ENCODE measurements at places on chromosomes 2 and 18.
A peak's percentile ranks its signal among the peaks of the same experiment; 100 is the strongest.

- DNase-seq = no peak
Observed at GRCh38 chr2:236483102-236483501, 86.5 kb upstream of the ACKR3 start.

DNA sequence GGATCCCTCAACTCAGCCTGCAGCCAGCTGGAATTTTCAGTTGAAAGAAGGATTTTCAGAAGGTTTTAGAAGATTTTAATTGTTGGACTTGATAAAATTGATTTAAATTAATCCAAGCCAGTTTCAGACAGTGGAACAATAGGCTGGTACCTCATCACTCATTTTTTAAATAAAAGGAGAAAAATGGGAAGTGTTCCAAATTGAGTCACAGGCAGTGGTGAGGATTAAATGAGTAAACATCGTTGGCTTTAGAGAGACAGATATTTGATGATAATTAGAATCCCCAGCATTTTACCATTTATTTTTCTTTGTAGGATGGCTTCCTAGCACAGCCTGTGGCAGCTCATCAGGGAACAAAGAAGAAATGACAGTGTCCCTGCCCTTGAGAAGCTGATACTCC, 7.4 kb downstream of the CXCR4 start:
- no peak for DNase-seq

- no peak for DNase-seq
Observed at GRCh38 chr2:42969231-42970150, 177.1 kb upstream of the HAAO start.

DNA sequence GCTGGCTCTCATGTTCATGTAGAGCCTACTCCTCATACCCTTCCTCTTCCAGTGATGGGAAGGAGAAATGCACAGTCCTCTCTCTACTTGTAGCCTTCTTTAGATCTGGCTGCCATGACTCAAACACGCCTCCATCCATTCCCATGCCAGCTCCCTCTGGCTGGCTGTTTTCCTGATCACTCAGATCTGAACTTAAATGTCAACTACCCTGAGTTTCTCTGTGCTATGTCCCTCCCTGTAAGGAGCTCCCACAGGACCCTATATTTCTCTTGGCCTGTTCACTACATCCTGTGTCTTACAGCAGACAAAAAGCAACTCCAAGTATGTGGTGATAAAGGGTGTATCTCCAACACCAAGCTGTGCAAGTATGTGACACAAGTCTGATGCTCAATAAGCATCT, 152.4 kb downstream of the TCF4 start:
- no peak for DNase-seq

GRCh38 chr18:22542406-22542835, 124.7 kb upstream of the CTAGE1 start:
- no peak for DNase-seq

DNA sequence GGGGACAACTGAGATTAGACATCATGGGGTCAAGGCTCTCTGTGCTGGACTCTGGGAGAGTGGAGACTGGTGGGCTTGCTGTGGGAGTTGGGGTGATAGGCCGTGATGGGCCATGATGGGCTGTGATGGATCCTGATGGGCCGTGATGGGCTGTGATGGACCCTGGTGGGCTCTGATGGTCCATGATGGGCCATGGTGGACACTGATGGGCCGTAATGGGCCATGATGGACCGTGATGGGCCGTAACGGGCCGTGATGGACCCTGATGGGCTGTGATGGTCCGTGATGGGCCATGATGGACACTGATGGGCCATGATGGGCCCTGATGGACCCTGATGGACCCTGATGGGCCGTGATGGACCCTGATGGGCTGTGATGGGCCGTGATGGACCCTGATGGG, 18.5 kb downstream of the LPIN1 start:
- DNase-seq = no peak

- DNase-seq = peak; percentile 27
Observed at GRCh38 chr2:48356701-48357325, 173.1 kb upstream of the STON1 start.

DNA sequence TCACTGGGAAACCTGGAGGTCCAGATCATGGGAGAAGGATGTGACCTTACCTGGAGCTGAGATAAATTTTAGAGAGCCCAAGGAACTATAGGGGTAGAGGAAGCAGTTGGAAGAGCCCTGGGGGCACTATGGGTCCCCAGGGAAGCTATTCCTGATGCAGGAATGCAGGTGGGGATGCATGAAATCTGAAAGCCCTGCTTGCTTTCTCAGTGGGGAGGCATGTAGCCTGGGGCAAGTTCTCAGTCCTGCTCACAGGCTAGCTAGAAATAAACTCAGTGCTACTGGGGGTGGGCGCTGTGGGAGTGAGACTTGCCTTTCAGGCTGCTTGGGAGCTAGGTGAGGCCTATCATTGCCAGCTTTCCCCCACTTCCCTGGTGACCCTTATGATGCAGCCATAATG, 499.7 kb downstream of the PTH2R start:
- DNase-seq = no peak

DNA sequence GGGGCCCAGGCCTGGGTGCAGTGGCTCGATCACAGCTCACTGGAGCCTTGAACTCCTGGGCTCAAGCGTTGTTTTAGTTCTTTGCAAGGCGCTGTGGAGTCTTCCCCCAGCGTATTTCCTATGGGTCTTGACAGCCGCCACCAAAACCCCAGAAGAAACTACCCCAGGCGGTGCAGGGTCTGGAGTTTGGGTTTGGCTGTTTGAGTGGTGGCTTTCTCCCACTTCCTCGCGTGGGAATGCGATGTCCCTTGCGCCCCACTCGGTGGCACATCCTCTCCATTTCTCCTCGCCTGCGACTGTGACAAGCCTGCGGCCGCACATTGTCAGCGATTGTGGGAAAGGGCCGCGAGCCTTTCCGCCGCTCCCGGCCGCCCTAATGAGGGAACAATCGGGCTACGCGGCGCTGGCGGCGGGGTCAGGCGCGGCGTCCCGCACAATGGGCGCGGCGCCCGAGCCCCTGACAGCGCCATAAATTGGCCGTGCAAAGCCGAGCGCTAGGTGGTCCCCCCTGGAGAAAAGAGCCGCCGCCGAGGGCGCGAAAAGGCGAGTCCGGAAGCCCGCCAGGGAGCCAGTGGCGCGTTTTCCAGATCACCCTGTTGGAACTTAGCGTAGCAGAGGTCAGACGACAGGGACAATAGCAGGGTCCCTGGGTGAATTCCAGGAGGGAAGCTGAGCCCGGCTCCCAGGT, 194.9 kb upstream of the POU3F3 start:
- DNase-seq = no peak

DNA sequence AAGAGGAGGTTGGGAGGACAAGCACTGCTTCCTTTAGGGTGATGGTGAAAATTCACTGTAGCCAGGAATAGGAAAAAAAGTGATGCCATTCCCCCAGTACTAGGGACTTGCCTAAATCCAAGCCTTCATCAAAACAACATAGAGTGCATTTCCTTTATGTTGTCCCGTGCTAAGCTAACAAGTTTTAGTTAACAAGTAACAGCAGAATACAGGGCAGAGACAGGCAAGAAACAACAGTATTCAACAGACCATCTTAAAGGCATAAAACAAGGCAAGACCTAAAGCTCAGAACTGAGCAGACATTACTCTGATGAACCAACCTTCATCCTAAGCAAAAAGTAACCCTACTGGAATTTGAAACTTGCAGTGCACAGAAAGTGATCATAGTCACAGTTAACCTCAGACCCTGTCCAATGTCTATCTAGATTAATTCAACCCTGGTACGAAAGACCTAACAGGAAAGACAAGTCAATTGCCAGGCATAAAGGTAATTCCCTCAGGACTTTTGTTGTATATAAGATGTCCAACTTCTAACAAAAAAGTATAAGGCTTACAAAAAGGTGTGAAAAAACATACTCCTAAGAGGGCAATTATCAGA, 34.4 kb upstream of the GALNT1 start:
- no peak for DNase-seq

DNA sequence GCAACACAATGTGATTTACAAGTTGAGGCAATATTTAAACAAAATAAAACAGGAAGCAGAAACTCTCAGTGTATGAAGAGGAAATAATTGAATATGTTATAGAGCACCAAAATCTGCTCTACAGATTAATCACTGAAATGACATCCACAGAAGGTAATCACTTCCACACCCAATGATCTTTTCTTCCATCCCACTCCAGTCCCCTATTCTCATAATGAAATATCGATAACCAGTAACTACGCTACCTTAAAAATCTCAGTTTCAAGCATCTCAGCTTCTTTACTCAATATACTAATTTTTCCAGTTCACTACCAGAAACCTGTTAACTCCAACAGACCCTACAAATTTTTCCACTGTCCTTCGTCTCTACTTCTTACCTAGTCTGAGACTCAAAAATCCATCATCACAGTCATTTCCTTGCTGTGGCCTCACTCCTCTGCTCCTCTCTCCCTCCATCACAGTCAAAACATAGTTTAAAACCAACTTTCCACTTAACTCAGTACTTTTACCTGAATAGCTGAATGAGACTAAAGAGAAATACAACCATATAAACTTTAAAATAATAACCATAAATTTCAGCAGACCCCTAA, 67.1 kb downstream of the MEMO1 start:
- no peak for DNase-seq

DNA sequence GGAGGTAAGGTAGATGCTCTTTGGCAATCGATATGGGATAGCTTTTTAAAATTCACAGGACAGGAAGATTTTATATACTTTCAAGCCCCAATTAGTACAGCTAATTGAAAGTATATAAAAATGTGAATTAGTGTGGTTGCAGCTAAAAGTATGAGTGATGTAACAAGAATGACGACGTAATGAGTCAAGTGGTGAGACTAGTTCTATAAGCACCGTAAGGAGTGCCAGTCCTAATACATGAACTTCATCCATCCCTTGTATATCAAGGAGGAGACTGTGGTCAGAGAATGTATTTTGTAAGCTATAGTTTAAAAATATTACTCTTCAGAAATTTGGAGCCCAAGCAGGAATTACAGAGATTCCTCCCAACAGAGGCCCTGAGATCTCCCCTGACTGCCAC, 25.8 kb downstream of the DNAJC27 start:
- DNase-seq = no peak

- peak; percentile 25 for DNase-seq
Observed at GRCh38 chr2:211455216-211455841, 898.9 kb downstream of the CPS1 start.

- no peak for DNase-seq
Observed at GRCh38 chr2:19021100-19021476, 337.3 kb downstream of the OSR1 start.

- no peak for DNase-seq
Observed at GRCh38 chr2:42169874-42170521, 845 bp downstream of the EML4 start.

- DNase-seq = no peak
Observed at GRCh38 chr2:102321941-102322719, 10.8 kb downstream of the IL1RL1 start.

GRCh38 chr2:80068038-80068731, 236.4 kb downstream of the LRRTM1 start:
- DNase-seq = no peak

- DNase-seq = no peak
Observed at GRCh38 chr2:191114403-191114886, 36.3 kb downstream of the STAT4 start.

- DNase-seq = no peak
Observed at GRCh38 chr2:8986327-8986976, 17.0 kb downstream of the MBOAT2 start.

- no peak for DNase-seq
Observed at GRCh38 chr2:161332371-161332967, 24.2 kb downstream of the PSMD14 start.

GRCh38 chr2:238281826-238282480, 6.5 kb downstream of the PER2 start:
- no peak for DNase-seq

- peak; percentile 23 for DNase-seq
Observed at GRCh38 chr2:156110890-156111289, 221.6 kb downstream of the NR4A2 start.

- no peak for DNase-seq
Observed at GRCh38 chr2:10407432-10407831, 40.7 kb downstream of the ODC1 start.

- DNase-seq = no peak
Observed at GRCh38 chr18:38009320-38009719, 443.7 kb upstream of the CELF4 start.

DNA sequence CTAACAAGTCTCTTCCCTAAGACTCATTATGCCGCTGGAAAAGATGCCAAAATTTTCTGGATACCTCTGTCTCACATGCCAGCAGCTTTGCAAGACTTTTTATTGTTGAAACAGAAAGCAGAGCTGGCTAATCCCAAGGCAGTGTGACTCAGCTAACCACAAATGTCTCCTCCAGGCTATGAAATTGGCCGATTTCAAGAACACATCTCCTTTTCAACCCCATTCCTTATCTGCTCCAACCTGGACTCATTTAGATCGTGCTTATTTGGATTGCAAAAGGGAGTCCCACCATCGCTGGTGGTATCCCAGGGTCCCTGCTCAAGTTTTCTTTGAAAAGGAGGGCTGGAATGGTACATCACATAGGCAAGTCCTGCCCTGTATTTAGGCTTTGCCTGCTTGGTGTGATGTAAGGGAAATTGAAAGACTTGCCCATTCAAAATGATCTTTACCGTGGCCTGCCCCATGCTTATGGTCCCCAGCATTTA, 26.3 kb downstream of the DHRS9 start:
- no peak for DNase-seq

GRCh38 chr2:146258071-146258470, 1586.8 kb upstream of the ACVR2A start:
- DNase-seq = no peak

DNA sequence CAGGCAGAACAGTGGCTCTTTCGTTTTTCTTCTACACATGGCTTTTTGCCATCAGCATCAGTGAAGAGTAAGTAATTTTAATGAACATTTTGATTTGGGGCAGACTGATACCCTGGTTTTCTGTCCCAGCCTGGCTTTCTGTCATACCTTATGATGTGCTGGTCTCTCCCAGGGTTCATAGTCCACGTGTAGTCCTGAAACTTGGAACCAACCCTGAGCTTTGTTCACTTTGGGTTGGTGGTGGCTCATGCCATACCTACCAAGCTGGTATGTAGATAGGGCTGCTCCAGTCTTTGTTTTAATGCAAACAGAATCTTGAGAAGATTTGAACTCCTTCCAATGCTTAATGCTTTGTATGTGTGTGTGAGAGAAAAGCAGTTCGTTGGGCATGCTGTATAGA, 4.9 kb downstream of the COPS7B start:
- no peak for DNase-seq

DNA sequence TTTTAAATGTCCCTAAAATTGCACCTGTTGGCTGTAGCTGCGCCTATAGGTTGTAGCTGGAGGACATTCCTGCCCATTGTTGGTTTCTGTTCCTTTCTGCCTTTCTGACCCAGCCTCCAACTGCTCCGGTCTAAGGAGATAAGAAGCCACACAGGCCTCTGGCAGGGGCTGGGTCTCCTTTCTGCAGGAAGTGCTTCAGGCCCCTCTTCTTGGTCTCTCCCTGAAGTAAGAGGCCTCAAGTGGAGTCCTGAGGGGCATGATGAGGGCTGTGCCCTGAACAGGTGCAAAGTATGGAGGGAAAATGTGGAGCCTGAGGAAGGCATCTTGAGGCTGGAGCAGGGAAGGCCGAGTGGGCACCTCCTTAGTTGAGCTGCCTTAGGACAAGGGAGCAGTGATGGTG, 10.4 kb upstream of the SFTPB start:
- DNase-seq = no peak
